Left cardiac atrium (tissue), 4 donors: ENCODE measurements at places on chromosomes 6 and 20. TPM values are rescaled to one million over a fixed set of nuclear protein-coding genes. Genes with fewer than 3 reads are reported as not detected.

The GPR6 gene
- not detected for total RNA-seq

DNA sequence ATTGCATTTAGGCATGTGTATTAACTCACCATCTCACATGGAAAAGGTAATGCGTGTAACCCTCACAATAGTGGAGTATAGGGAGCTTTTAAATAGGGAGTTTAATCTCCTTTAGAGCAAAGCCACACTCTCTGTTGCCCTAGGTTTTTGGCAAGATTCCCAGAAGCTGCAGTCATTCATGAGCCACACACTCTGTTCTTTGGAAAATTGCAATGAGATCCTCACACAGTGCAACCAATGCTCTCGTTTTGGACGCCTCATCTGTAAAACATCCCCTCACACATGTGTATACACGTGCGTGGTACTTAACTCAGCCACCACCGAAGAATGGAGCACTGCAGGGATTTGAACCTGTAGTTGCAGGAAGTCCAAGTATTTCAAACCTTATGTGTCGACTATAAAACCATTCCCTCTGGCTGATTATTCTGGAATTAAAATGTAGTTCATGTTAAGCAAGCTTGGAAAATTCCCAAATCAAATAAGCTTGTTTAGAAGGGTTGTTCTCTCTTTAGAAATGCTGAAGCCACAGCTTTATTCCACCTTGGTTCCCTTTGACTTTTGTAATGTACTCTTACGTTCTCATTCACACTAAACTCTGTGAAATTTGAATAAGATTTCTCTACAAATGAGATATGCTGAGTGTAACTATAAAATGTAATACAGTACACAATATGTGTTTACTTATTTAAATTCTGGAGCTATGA is 489.8 kb upstream of the MANEA start:
- no peak for DNase-seq

DNA sequence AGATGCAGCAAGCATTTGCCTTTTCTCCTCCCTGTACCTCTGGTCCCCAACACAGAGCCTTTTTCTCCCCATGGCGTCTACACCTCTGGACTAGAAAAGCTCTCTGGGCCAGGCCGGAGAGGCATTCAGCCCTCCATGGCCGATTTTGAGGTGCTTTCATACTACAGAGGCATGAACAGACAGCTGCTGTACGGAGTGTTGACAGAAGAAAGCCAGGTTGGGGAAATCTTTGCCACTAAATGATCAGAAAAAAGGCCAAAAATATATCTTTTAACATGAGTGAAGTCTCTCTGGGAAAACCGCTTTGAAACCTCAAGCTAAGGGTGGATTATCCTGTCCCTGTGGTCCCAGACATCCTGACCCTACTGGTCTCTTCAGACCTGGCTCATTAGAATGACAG is 94.0 kb downstream of the TMEM170B start:
- no peak for DNase-seq

GRCh38 chr6:166786704-166787293 is 159.7 kb upstream of the RPS6KA2 start:
- no peak for DNase-seq

DNA sequence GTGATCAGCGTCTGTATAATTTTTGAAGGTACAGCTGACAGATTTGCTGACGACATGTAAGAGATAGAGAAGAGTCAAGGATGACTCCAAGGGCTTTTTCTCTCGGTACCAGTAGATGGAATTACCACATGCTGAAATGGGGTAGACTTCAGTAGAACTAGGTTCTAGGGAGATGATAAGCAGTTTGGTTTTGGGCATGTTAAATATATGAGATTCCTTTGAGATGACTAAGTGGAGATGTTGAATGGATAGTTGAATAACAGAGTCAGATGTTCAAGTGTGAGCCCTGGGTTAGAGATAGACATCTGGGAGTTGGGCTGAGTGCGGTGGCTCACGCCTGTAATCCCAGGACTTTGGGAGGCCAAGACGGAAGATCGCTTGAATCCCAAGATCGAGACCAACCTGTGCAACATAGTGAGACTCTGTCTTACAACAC is 50.0 kb downstream of the PHF20 start:
- no peak for DNase-seq

The SMOC2 gene
- 12.0 TPM for total RNA-seq

- no peak for DNase-seq
Observed at GRCh38 chr20:23652371-23652770, 14.6 kb upstream of the CST3 start.

GRCh38 chr6:113540466-113540865 is 316.7 kb upstream of the MARCKS start:
- no peak for DNase-seq

The C6orf163 gene
- 2.4 TPM for total RNA-seq

GRCh38 chr6:85394853-85395538 is 54.9 kb upstream of the NT5E start:
- DNase-seq: no peak

DNA sequence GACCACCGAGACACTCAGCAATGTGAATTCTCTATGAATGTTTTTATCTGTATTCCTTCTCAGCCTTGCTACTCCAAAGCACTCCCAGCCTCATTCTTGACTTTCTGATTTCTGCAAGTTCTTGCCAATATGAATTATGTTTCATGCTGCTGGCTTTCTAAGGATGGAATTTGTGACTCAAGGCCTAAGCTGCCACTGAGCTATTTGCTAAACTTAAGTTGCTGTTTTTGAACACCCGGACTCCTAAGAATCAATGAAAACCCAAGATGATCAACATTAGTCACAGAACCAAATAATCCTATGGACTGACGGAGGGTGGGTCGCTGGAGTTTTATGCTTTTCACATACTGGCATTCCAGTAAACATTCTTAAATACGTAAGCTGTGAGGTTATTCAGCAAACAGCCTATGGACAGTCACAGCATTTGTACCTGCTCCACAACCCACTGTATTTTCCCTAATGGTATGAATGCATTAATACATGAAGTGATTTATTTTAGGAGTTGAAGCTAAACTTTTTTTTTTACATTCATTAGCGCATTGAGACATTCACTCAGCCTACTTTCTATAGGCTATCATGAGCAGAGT is 8.2 kb upstream of the PXDC1 start:
- no peak for DNase-seq

The SLC22A3 gene
- total RNA-seq: 5.2 TPM

DNA sequence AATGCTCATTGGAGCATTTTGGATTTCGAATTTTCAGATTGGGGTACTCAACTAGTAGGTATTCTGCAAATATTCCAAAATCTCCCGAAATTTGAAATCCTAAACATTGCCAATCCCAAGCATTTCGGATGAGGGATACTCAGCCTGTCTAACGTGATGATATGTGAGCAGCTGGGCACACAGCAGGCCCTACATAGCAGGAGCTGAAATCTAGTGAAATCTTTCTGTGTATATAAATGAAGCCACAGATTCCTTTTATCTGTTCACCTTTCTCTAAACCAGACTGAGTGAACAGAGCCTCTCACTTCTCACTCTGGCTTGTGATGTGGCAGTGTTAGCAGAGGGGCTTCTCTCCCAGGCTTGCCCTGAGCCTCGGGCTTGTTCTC is 17.8 kb downstream of the STX16 start:
- DNase-seq: no peak

GRCh38 chr6:17417817-17418216 is 24.4 kb downstream of the CAP2 start:
- DNase-seq: no peak
